ENCODE measurements at places on chromosomes 12 and 14.

DNA sequence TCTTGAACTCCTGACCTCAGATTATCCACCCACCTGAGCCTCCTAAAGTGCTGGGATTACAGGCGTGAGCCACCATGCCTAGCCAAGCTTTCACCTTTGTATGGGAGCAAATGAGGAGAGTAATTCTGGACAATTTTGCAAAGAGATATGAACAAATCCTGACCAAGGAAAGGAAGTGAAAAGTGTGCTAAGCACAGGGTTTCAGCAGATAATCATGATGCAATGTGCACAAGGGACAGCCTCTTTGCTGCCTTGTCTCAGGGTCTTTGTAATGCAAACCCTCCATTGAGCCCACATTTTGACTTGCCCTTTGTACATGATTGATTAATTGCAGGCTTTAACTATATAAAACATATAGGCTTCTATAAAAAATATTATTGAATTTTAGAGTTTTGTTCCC, 9.2 kb upstream of the PYGL start:
- no peak for DNase-seq

- no peak for DNase-seq
Observed at GRCh38 chr12:86264451-86265328, 8.5 kb upstream of the MGAT4C start.

DNA sequence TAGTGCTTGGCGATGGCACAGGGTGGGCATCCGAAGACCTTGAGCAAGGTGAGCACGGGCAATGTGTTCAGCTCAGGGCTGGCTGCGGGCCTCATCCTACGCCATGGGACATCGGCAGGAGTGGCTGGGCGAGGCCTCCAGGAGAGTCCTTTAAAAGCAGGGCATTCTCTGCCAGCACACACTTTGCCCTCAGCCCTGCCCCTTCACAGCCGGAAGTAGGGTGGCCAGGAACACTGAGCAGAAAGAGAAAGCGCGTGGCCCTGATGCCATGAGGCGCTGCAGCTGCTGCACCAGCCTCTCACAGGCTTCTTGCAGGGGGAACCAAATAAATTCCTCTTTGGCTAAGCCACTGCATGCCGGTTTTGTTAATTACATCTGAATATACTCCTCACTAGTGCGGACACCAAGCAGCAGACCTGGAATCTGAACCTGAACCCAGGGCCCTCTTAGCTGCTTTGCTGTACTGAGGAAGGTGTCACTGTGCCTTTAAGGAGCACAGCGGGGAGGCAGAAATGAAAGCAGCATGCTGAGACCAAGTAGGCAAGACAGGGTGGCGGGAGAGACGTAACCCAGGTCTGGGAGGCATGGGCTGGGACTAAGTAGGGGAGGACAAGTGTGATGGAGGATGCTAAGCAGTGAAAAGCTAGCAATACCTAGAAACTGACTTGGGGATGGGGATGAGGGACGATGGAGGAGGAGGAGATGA, 155.2 kb downstream of the TTC7B start:
- DNase-seq: no peak

GRCh38 chr14:57089901-57090300, 178.8 kb downstream of the EXOC5 start:
- no peak for DNase-seq

- DNase-seq: no peak
Observed at GRCh38 chr12:119843100-119843499, 34.0 kb downstream of the CIT start.

DNA sequence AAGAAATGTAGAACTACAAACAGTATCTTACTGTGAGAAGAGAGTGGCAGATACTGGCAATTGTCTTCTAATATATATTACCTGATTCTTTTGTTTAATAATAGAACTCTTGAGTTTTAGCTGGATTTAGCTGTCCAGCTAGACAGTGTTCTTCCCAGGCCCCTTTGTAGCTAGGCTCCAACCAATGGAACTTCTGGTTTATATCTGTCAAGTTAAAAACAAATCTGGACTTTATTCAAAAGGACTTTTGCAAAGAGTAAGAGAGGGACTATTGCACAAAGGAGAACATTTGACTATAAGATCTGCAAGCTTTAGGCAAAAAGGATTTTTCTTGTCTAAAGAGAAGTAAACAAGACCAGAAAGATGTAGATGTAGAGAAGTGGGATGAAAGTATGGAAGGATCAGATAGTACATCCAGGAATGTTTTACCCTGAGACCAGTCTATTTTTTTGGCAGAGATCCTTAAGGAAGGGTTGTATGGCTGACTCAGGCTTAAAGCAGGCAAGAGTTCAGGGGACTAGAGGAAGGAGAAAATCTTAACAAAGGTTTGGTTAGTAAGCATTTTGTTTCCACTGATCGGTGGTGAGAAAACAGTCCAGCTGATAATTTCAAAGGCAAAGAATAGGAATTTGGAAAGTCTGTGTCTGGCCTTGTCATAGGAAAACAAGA, 111.1 kb upstream of the PLEKHA5 start:
- DNase-seq: no peak

GRCh38 chr14:102848830-102849525, 71.7 kb downstream of the TRAF3 start:
- no peak for DNase-seq

- DNase-seq: no peak
Observed at GRCh38 chr12:131869871-131870418, 24.5 kb upstream of the ULK1 start.

- no peak for DNase-seq
Observed at GRCh38 chr14:91229005-91229382, 15.5 kb downstream of the GPR68 start.

DNA sequence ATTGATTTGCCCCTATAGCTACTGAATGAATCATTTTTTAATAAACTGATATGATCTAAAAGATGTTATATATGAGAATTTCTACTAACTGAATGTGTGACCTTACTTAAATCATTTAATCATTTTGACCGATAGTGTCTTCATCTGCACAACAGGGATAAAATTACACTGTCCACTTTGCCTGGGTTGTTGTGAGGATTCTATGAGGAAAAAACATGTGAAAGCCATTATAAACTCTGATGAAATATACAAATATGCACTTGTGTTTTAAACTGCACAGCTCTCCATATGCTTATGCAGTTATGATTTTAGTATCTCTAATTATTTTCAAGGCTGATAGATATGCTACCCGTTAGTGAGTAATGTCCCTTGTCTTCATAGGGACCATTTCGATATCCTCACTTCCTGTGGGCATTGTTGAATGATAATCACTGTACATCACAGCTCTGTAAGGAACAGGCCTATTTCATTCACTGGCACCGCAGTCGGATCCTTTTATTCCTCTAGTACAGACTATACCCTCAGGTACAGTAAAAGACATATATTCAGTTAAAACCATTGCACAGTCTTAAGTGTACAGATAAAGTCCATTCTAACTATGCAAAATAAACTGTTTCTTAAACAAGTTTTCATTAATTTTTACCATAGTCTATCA, 88.7 kb upstream of the RAP1B start:
- DNase-seq: no peak

GRCh38 chr12:25494926-25495325, 58.2 kb downstream of the LMNTD1 start:
- no peak for DNase-seq

DNA sequence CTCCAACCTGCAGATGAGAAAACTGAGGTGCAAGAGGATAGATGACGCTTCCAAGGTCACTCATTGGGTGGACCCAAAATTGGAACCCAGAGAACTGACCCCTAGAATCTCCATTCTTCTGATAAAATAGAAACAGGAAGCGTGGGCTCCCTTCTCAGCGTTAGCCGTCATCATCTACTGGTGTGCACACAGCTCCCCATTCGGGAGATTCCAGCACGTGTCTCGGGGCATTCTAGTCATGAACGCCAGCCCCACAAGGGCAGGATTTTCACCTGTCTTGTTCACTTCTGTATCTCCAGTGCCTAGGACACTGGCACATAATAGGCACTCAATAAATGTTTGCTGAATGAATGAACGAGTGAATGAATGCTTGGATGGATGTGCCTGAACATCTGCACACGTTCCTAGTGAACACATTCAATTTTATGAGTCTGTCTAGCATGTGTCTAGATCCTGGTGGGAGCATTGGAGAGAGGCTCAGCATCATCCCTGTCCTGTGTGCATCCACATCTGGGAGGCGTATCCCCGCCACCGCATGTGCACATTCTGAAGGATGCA, 30.5 kb downstream of the RASAL1 start:
- no peak for DNase-seq

All from stimulated activated CD8-positive, alpha-beta memory T cell treated with anti-CD3 and anti-CD28 coated beads, Interleukin-15, amount 100 ng/mL, for 48 hours (primary cell).